ENCODE measurements at places on chromosomes 4 and X.

DNA sequence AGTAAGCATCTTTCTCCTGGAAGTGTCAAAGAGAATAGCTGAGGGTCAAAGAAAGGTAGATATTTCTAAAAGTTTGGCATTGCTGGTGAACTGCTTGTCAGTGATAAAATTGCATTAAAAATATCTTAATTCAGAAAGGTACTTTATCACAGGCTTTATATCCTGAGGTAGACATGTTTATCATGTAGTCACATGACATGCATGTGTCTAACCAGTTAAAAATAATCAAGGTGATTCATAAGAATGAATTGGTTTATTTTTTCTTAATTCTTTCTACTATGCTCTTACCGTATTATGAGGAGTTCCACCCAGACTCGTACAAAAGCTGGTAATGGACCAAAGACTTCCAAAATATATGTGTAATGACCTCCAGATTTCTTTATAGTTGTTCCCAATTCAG lies 6.1 kb downstream of the SLC7A11 start:
- no peak for DNase-seq
- H3K4me3 ChIP-seq = no peak overlapping the region
- no peaks in the 10 kb centered on the region for H3K27me3 ChIP-seq
- H3K36me3 ChIP-seq = no peaks in the 10 kb centered on the region
- H3K4me1 ChIP-seq = no peaks in the 10 kb centered on the region
- no peak overlapping the region for H3K27ac ChIP-seq

DNA sequence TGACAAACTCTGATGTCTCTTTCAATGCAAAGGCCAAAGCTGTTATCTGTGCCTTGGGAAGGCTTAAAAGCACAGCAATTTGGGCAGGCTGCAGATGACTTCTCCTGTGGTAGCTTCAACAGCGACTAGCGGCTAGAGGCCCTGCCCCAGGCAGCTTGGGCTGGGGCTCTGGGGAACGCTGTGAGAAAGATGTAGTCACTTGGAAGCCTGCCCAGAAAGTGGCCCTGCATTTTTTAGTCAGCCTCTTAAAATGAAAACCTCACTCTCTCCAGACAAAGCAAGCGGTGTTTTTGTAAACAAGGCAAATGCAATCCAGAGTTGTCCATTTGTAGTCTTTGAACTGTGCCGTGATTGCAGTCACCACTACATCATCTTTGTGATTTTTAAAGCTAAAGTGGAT lies 27.5 kb downstream of the PCYT1B start:
- no peak for DNase-seq
- H3K36me3 ChIP-seq = no peaks in the 10 kb centered on the region
- no peak overlapping the region for H3K27ac ChIP-seq
- H3K27me3 ChIP-seq = no peaks in the 10 kb centered on the region
- H3K4me3 ChIP-seq = no peak overlapping the region

DNA sequence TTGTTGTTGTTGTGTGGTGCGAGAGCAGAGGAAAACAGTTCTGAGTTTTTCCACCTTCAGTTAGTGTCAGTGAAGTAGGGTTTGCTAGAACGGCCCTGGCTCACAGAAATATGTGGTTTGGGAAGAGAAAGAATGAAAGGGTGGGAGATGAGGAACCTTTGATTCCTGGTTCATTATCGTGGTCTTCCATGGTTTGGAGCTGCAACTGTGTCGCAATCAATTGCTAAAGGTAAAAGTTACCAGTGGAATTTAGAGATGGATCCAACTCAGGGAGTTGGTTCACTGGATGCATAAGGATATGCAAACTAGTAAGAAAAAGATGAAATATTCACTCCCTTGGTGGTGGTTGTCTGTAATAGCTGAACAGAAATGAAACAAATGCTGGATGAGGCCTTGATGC lies 35.6 kb upstream of the GPR34 start:
- H3K4me3 ChIP-seq = no peak overlapping the region
- H3K4me1 ChIP-seq = no peaks in the 10 kb centered on the region
- no peak for DNase-seq
- no peak overlapping the region for H3K27ac ChIP-seq
- H3K36me3 ChIP-seq = peaks cover under 1% of the 10 kb centered on the region

DNA sequence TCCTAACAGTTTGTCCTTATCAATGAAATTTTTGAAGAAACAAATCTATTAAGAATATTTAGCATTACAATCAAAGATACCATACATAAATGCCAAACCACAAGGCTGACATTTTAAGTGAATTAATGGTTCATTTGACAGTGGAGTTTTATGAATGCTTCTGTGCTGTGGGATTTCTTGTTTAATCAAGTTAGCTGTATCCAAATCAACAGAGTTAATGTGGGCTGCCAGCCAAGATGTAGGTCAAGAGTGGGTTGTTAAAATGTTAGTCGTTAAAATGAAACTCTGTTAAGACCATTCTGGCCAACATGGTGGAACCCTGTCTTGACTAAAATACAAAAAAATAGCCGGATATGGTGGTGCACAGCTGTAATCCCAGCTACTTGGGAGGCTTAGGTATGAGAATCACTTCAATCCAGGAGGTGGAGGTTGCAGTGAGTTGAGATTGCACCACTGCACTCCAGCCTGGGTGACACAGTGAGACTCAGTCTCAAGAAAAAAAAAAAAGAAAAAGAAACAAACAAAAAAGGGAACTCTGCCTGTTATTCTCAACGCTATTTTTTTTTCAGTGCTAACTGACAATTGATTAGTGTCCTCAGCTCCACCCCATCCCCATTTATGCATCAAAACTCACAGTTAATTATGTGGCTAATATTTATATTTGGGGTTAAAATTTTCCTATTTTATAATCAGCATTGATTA lies 20.2 kb downstream of the GPAT3 start:
- no peak for DNase-seq
- H3K4me3 ChIP-seq = no peak overlapping the region
- H3K27me3 ChIP-seq = no peaks in the 10 kb centered on the region
- no peaks in the 10 kb centered on the region for H3K4me1 ChIP-seq
- H3K36me3 ChIP-seq = no peaks in the 10 kb centered on the region

DNA sequence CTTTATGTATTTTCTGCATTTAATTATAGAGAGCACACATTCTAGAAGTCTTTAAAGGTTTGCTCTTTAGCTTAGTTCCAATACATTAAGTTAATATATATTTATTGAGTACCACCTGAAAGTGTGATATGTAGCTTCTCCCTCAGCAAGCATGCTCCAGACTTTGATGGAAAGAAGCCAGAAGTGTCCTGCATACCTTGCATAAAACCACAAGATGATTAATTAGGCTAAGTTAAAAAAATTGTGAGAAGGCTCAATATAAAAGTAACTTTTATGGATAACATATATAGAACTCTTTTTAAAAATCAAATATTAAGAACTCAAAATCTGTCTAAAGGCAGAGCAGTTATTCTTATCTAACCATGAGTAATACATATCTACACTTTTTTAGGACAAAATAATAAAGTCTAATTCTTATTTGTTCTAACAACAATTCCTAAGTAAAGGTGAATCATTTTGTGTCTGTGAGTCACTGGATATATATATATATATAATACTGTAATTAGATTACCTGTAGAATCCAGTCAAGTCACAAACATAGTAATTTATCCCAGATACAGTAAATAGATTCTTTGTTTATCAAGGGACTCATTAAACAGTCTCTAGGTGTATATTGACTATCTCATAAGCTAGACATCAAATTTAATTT lies 51.2 kb downstream of the INTS12 start:
- H3K4me3 ChIP-seq = no peak overlapping the region
- no peaks in the 10 kb centered on the region for H3K27me3 ChIP-seq
- H3K27ac ChIP-seq = no peak overlapping the region
- H3K36me3 ChIP-seq = no peaks in the 10 kb centered on the region
- no peaks in the 10 kb centered on the region for H3K4me1 ChIP-seq

GRCh38 chr4:125433453-125433852 lies 118.7 kb downstream of the FAT4 start:
- DNase-seq = no peak
- no peak overlapping the region for H3K27ac ChIP-seq
- no peaks in the 10 kb centered on the region for H3K36me3 ChIP-seq
- no peaks in the 10 kb centered on the region for H3K27me3 ChIP-seq
- no peak overlapping the region for H3K4me3 ChIP-seq
- no peaks in the 10 kb centered on the region for H3K4me1 ChIP-seq

DNA sequence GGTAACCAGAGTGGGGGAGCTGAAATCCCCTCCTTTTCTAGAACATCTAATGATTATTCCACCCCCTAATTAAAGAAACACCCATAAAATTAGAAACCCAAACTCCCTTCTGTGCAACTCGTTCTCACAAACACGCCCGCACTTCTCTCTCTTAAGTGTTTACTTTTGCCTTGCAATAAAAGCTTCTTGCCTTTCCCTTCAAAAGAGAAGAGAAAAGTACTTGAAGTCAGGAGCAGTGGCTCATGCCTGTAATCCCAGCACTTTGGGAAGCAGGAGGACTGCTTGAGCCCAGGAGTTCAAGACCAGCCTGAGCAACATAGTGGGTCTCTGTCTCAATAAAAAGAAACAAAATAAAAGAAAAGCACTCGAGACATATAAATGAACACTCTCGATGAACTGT lies 3.6 kb upstream of the GPR173 start:
- H3K27ac ChIP-seq = no peak overlapping the region
- DNase-seq = no peak
- no peaks in the 10 kb centered on the region for H3K27me3 ChIP-seq
- no peak overlapping the region for H3K4me3 ChIP-seq

GRCh38 chr4:54234497-54235205 lies 5.6 kb downstream of the PDGFRA start:
- no peak overlapping the region for H3K4me3 ChIP-seq
- no peaks in the 10 kb centered on the region for H3K36me3 ChIP-seq
- no peak overlapping the region for H3K27ac ChIP-seq
- H3K27me3 ChIP-seq = no peaks in the 10 kb centered on the region

DNA sequence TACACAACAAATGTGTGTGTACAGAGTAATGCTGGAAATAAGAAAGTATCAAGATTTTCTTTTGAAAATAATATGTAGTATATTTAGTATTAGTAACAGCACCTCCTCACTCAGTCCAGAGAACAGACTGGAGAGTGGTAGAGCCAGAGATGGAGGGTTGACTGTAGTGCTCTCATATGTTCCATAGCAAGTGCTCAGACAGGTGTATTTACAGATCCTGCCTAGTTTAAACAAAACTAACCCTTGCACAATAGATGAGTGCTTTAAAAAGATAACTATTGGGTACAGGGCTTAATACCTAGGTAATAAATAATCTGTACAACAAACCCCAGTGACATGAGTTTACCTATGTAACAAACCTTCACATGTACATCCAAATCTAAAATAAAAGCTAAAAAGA lies 381.0 kb upstream of the EMCN start:
- H3K4me1 ChIP-seq = peaks cover 17% of the 10 kb centered on the region
- no peak overlapping the region for H3K4me3 ChIP-seq
- no peak for DNase-seq
- H3K36me3 ChIP-seq = no peaks in the 10 kb centered on the region
- no peaks in the 10 kb centered on the region for H3K27me3 ChIP-seq

- H3K36me3 ChIP-seq = no peaks in the 10 kb centered on the region
- H3K4me1 ChIP-seq = no peaks in the 10 kb centered on the region
- no peak overlapping the region for H3K27ac ChIP-seq
Observed at GRCh38 chr4:79831701-79832514, 241.1 kb downstream of the ANTXR2 start.

DNA sequence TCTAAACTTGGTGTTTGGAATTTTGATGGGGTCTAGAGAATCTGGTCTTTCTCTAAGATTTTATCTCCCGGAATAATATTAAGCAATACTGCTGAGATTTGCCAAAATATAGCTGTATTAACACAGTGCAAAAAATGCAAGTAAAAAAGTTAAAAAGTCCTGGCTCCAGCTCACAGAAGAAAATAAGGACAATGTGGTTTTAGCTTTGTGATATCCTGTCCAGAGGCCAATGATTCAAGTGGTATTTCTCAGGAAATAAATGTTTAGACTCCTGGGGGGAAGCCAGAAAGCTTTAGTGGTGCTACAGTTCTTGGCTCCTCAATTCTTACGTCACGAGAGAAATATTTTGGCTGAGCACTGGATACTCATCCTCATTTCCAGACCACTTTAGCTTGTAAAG lies 40.9 kb upstream of the IL13RA2 start:
- H3K27ac ChIP-seq = no peak overlapping the region
- H3K27me3 ChIP-seq = no peaks in the 10 kb centered on the region
- H3K4me1 ChIP-seq = no peaks in the 10 kb centered on the region
- no peak overlapping the region for H3K4me3 ChIP-seq
- no peak for DNase-seq

DNA sequence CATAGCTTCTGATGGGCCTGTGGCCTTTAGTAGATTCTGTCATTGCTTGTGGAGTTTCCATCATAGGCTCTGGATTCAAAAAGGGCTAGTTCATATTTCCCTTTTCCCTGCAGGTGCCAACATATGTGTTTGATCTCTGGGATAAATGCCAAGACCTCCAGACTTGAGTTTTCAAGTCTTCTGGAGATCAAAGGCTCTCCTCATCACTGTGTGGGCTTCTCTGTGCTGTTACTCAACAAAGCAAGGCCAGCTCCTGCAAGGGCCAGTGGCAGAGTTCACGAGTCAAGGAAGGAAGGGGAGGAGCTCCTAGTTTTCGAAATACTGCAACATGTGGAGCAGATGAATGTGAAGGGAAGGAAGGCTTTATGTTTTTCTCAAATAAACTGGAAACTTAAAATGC lies 62.7 kb upstream of the SCML1 start:
- H3K27me3 ChIP-seq = no peaks in the 10 kb centered on the region
- no peaks in the 10 kb centered on the region for H3K36me3 ChIP-seq
- DNase-seq = no peak
- H3K4me1 ChIP-seq = no peaks in the 10 kb centered on the region
- no peak overlapping the region for H3K27ac ChIP-seq
- no peak overlapping the region for H3K4me3 ChIP-seq

DNA sequence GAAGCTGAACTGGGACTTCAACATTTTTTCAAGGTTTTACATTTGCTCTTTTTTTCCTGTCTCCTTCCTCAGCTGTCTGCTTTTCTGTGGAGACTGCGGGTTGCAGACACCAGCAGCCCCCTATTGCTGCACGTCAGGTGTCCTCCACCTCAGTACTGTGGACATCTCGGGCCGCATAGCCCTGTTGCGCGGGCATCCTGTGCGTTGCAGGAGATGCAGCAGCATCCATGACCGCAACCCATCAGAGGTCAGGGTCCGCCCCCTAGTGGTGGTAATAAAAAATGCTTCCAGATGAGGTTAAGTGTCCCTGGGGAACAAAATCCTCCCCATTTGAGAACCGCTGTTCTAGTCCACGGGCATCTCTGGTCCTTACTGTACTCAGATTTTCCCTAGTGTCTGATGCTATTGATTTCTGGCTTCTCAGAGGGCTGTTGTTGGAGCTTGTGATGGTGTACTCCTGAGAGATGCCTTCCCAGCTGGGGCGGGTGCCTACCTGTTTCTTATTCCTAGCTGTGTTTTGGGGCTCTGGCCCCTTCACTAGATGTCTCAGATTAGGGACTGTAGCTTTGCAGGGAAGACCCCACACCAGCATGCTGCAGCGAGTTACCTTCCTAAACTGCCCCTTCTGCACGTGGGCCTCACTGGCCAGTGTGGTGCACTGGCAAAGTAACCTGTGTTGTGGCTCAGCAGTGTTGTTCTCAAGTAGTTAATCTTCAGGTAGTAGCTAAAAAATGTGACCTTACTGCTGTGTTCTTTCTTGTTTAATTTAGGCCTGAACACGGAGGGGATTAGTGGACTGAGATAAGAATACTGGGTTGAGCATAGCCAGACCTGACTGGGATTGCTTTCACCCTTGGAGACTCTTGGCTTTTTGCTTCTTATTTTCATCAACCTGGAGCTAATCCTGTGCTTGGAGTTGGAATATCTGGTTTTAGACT lies 28.2 kb downstream of the NSD2 start:
- peaks cover 5% of the 10 kb centered on the region for H3K36me3 ChIP-seq
- no peak overlapping the region for H3K4me3 ChIP-seq
